ENCODE measurements at places on chromosomes 12 and 14. TPM values are rescaled to one million over a fixed set of nuclear protein-coding genes. Genes with fewer than 3 reads are reported as not detected.

DNA sequence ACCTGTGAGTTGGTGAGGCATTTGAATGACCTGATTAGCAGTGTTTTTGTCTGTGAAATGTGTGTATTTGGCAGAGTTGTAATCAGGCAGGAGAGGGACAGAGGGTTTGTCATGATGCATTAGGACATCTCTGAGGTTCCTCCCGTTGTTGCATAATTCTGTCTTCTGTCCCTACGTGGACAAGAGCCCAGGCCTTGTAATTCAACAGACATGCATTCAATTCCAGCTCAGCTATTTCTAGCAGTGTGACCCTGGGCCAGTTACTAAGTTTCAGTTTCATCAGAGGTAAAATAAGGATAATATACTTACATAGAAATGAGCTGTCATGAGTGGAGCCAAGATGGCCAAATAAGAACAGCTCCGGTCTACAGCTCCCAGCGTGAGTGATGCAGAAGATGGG lies 208.6 kb downstream of the SLC38A4 start:
- DNase-seq, result no peak

DNA sequence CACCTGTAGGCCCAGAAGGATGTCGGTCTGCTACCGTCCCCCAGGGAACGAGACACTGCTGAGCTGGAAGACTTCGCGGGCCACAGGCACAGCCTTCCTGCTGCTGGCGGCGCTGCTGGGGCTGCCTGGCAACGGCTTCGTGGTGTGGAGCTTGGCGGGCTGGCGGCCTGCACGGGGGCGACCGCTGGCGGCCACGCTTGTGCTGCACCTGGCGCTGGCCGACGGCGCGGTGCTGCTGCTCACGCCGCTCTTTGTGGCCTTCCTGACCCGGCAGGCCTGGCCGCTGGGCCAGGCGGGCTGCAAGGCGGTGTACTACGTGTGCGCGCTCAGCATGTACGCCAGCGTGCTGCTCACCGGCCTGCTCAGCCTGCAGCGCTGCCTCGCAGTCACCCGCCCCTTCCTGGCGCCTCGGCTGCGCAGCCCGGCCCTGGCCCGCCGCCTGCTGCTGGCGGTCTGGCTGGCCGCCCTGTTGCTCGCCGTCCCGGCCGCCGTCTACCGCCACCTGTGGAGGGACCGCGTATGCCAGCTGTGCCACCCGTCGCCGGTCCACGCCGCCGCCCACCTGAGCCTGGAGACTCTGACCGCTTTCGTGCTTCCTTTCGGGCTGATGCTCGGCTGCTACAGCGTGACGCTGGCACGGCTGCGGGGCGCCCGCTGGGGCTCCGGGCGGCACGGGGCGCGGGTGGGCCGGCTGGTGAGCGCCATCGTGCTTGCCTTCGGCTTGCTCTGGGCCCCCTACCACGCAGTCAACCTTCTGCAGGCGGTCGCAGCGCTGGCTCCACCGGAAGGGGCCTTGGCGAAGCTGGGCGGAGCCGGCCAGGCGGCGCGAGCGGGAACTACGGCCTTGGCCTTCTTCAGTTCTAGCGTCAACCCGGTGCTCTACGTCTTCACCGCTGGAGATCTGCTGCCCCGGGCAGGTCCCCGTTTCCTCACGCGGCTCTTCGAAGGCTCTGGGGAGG lies at the start of gene LTB4R:
Gene LTB4R (plus strand): TSS at position 857 of the 959 bp plus-strand sequence. CDS start 4,150 bp downstream, outside the sequence.
- peak; percentile 71 for DNase-seq

The ZNF385A gene
- total RNA-seq, result 1.1 TPM

The CNOT2 gene
- 74.1 TPM for total RNA-seq

The PIWIL1 gene
- total RNA-seq, result not detected

The ALG10B gene
- 13.3 TPM for total RNA-seq

Data from natural killer cell treated with Interleukin-12 subunit alpha and Interleukin-12 subunit beta and Interleukin-15 and Interleukin-18, amount 100 ng/mL, for 72 hours (primary cell).